ENCODE measurements at places on chromosomes 13 and 19. TPM values are rescaled to one million over a fixed set of nuclear protein-coding genes. Genes with fewer than 3 reads are reported as not detected.

The CPB2 gene
- not detected for total RNA-seq

The NDUFA7 gene
- 68.6 TPM for total RNA-seq

The PTH2 gene
- total RNA-seq: not detected

The KRTDAP gene
- not detected for total RNA-seq

The FARP1 gene
- 20.9 TPM for total RNA-seq

The PSPN gene
- total RNA-seq: 0.84 TPM

The ZNF763 gene
- 0.27 TPM for total RNA-seq

The SHANK1 gene
- 0.13 TPM for total RNA-seq

The MBD3L3 gene
- total RNA-seq: not detected

The DKKL1 gene
- total RNA-seq: not detected

The LILRB5 gene
- total RNA-seq: not detected

The MYH14 gene
- 0.27 TPM for total RNA-seq

The ATP8B3 gene
- 0.93 TPM for total RNA-seq

The SERTM1 gene
- not detected for total RNA-seq

The ALOX5AP gene
- 2.6 TPM for total RNA-seq
